ENCODE measurements at places on chromosomes 11 and 22.

DNA sequence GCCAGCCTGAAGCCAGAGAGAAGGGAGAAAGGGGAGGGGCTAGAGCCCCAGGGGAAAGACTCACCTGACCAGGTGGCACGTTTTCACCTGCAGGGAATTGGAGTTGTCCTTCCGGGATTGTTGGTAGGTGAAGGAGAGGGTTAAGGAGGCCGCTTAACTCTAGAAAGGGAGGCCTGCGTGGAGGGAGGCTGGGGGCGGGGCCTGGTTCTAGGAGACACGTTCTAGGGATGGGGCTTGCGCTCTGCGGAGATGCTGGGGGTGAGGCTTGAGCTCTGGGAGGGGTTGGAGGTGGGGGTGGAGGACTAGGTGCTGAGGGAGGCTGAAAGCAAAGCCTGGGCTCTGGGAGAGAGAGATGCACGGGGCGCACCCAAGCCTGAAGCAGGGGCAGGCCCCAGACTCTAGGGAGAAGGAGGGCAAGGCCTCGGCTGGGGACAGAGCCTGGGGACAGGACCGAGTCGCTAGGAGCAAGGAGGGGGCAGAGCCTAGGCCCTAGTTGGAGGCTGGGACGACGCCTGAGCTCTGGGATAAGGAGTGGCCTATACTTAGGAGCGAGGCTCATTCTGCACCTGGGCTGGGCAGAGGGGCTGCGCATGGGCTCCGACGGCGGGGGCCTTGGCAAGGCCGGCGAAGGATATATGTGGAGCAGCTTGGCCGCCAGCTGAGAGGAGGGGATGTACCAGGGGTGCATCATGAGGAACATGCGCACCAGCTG, 2.4 kb downstream of the RASGRP2 start:
- DNase-seq = no peak

GRCh38 chr11:92758241-92758780, 211.1 kb upstream of the MTNR1B start:
- no peak for DNase-seq

DNA sequence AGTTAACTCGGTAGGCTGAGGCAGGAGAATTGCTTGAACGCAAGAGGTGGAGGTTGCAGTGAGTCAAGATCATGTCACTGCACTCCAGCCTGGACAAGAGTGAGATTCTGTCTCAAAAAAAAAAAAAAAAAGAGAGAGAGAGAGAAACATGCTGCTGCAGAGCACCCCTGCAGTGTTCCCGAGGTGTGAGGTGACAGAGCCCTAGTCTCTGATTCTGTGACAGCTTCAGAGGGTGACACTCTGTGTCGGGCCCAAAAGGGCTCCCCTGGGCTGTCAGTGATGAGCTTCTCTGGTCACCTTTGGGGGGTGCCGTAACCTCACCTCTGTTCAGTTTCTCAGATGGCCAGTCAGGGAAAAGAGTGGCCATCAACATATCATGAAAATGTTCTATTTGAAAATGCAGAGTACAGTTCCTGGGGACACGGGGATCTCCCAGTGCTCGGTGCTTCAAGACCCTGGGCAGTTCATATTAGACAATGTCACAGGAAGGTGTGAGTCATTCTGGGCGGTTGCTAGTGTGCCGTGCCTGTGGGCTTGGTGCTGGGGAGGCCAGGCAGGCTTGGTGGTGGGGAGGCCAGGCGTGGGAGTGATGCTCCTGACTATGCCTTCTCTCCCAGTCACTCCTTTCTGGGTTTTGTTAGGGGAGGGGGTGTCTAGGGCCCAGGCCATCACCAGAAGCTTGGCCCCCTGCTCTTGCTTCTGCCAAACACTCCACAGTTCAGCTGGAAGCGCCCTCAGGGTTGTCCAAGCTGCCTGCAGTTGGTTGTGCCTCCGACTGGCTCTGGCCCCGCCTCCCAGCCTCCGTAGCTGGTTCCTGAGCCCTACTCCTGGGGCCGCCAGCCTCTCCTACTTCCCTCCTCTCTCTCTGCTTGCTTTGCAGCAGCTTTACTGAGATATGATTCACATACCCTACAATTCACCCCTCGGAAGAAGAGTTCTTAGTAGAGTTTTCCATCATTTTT, 52.5 kb upstream of the CLDN5 start:
- DNase-seq = no peak

DNA sequence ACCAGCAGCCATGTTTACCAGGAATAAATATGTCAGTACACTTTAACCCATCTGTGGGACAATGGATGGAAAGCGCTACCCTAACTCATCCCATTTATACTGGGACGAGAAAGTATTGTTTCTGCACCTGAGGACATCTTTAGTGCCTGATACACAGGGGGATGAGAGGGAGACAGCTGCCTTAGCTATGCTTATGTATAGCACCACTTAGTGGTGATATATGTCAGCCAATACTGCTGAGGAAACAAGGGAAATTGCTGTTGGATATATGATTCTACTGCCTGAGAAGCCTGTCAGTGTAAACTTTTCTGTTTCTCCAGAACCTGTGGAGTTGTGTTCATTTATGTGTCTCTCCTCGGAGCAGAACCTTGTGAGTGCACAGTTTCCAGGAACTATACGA, 13.3 kb upstream of the CEP295 start:
- DNase-seq = no peak

DNA sequence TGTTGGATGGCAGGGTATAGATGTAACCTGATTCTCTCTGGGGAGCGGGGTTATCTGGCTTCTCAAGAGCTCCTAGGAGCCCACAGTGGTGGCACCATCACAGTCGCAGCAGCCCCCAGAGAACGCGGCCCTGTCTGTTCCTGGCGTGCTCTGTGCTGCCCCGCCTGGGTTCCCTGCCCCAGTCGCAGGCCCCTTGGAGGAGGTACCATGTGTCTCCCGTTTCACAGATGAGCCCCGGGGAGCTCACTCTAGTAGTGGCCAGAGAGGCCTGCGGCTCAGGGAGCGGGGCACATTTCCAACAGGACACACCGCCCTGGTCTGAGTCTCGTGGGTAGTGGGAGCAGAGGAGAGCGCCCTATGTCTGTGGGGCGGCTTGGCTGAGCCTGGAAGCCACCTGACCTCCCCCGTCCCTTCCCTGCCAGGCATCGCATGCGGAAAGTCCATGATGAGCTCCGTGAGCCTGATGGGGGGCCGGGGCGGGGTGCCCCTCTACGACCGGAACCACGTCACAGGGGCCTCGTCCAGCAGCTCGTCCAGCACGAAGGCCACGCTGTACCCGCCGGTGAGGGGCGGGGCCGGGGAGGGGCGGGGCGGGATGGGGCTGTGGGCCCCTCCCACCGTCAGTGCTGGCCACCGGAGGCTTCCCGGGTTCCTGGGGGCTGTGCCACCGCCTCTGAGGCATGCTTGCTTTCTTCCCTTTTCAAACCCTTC, 21.0 kb upstream of the PPP6R3 start:
- DNase-seq = no peak

DNA sequence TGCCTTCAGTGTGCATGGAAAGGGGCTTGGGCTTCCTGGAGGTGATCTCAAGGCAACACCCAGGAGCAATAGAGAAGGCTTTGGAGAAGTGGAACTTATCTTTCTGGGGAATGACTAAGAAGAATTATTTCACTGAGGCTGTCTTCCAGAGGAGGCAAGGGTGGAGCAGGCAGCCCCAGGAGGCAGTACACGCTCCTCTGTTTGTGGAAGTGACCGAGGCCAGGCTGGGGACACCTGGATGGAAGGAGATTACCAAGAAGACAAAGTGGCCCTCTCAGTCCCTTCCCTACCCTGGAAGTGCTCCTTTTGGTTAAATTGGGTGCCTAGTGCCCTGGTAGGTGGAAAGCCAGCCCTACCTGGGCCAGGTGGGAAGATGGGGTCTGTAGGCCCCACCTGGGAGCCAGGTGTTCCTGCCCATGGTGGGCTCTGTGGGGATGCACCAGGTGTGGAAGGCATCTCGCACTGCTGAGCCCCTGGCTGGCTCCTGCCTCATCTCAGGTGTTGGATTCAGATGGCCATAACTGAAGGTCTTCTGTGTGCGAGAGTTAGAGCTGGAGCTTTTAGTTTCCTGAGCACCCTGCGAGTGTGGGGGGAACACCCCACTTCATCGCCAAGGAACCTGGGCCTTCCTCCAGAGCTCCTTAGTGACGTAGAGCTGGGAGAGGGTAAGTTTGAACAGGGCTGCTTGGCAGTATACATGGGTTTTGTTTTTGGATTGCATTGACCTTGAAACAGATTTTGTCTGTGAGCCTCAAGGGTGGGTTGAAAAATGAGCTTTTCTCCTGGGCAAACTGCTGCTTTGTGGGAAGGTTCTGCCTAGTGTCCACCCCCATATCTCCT, 46.1 kb downstream of the MICAL2 start:
- no peak for DNase-seq

- DNase-seq = no peak
Observed at GRCh38 chr22:46052801-46053562, 76.0 kb upstream of the WNT7B start.

DNA sequence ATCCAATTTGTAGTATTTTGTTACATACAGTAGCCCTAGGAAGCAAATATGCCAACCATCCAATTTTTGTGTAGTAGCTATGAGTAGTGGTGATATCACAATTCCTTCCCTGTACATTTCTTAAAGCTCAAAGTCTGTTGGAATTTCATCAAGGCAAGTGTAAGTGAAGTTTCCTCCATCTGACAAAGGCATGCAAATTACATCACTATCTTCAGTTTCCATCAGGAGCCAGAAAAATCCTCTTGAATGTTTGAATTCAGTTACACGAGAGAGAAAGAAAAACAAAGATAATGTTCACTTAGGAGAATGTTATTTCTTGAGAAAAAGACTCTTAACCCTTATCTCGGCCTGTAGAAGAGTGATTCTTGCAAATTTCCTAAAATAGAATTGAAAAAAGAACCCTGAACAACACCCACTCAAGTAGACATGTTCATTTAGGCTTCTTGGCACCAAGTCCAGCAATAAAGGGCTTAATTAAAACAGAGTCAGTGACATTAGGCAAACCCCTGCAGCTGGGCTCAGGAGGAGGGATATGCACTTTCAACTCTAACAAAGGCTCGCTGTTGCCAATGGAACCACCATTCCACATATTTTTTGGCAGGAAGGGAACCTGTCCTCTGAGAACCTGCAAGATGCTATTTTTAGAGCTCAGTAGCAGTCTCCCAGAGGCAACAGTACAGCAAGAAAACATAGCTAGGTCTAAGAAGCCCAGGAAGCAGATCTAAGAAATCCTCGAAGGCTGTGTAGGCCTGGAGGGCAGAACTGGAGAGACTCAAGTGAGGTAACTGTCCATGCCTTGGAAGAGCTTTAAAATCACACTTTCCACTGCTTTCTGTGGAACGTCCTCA, 144.6 kb downstream of the CCDC81 start:
- DNase-seq = no peak

DNA sequence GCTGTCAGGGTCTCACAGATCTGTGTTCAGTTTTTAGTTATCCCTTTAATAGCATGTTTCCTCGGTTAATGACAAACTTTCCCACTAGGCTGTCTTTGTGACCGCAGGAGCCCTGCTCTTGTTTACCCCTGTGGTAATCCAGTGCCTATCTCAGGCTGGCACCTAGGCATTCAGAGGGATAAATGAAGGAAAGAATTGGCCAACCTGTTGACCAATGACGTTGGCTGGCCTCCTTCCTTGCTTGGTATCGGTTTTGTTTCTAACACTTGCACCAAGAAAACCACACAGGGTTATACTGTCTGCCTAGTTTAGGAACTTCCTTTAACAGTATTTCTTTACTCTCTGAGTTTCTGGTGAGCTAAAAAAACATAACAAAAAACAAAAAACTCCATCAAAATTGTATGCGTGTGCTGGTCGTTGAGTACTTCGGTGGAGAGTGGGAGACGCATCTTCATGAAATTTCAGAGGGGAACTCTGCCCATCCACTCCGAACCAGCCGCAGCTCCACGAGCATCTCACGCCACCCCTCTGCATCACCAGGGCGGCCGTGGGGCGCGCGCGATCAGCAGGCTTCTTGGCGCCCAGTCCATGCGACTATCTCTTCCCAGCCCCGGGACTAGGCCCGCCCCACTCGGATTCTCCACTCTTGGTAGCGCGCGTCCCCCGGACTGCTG, 563 bp upstream of the ENDOD1 start:
- DNase-seq = no peak

DNA sequence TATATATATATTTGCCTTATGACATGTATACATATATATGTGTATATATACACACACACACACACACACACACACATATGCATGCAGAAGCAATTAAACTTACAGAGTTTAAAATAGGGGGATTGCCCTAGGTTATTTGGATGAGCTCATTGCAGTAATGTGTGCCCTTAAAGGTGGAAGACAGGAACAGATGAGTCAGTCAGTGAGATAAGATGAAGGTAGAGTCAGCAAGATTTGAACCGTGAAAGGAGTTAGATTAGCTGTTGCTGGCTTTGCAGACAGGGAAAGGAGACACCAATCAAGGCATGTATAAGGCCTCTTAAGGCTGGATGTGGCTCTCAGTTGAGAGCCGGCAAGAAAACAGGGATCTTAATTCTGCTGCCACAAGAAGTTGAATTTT, 902.4 kb upstream of the RAG2 start:
- no peak for DNase-seq

DNA sequence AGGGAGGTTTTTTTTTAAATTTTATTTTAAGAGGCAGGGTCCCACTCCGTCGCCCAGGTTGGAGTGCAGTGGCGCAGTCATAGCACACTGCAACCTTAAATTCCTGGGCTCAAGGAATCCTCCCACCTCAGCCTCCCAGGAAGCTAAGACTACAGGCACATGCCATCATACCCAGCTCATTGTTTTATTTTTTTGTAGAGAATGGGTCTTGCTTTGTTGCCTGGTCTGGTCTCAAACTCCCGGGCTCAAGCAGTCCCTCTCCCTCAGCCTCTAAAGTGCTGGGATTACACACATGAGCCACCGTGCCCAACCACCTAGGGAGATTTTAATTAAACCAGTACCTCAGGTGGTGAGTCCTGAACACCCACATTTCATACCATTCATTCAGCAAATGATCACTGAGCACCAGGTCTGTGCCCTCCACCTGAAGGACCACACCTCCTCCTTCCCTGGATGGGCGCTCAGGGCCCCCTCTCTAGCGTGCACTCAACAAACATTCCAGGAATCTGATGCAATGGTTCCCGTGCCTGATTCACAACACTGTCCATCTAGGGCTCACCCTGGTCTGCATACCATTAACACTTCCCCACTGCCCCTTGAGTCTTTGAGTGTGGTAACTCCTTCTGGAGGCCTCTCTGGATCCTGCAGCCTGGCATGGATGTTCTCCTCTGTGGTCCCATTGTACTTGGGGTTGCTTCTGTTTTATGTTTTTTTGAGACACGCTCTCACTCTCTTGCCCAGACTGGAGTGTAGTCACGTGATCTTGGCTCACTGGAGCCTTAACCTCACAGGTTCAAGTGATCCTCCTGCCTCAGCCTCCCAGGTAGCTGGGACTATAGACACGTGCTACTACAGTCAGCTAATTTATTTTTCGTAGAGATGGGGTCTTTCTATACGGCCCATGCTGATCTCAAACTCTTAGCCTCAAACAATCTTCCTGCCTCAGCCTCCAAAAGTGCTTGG, 9.6 kb upstream of the MYH9 start:
- DNase-seq = no peak

- no peak for DNase-seq
Observed at GRCh38 chr11:35994421-35994820, 50.6 kb downstream of the LDLRAD3 start.
